HCT116 (cell line): ENCODE measurements at places on chromosomes 6 and 20. TPM values are rescaled to one million over a fixed set of nuclear protein-coding genes. Genes with fewer than 3 reads are reported as not detected.

- DNase-seq, result no peak
Observed at GRCh38 chr6:69007781-69008180, 372.7 kb downstream of the ADGRB3 start.

DNA sequence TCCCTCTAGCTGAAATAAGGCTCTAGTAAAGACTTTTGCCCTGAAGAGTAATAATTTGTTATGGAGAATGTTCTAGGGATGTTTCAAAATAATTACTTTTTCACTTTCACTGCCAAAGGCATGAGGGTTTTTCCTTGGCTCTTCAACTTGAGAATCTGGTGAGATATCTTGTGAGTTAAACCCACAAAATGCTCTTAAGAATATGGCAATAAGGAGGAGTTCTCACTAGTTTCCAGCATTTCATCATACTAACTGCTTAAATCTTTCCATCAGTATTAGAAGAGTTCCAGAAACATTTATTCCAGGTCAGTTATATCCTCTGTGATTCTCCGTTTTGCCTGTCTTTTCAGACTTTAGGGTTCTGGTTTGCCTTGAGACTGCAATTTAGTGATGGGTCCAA is 785.6 kb upstream of the GJE1 start:
- DNase-seq, result no peak

- no peak for DNase-seq
Observed at GRCh38 chr20:61527626-61528025, 275.6 kb downstream of the CDH4 start.

Gene SYNGAP1
- total RNA-seq, result 11.5 TPM

GRCh38 chr6:44473393-44474189 is 86.1 kb downstream of the CDC5L start:
- no peak for DNase-seq
